ENCODE measurements at places on chromosomes 4 and X.

DNA sequence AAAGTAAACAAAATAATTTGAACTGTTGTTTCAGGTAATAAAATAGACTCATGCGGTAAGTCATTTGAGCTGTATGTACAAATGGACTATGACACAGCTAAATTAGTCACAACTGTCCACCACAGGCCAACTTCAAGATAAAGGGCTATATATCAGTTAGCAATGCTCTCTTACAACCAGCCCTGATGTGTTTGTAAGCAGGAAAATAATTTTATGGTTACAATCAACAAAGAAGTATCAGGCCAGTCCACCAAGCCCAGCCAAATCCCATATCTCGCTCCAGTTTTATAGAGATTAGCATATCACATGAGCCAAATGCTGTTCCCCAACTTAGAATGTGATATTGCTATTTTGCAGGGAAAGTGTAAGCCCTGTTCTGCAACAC lies 511 bp upstream of the DUSP21 start:
- DNase-seq = no peak

- no peak for DNase-seq
Observed at GRCh38 chr4:70660106-70660505, 6.2 kb downstream of the JCHAIN start.

- no peak for DNase-seq
Observed at GRCh38 chr4:23819041-23819511, 70.8 kb downstream of the PPARGC1A start.

DNA sequence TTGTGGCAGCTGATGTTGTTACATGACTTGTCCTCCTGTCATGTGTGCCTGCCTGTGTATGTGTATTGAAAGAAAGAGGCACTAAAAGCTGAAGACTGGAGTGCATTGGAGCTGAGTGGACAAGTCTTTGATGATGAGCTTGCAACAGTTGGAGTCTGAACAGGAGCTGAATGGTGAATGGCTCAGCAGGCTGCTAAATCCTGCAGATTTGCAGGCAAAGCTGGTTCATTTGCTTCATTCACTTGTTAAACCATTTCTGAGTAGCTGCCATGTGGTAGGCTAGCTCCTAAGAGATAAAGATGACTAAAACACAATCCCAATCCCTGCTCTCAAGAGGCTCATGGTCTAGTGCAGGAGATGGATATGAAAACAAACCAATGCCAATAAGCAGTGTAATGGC lies 217.3 kb downstream of the CHRDL1 start:
- DNase-seq = no peak

- no peak for DNase-seq
Observed at GRCh38 chrX:153061732-153062131, 5.5 kb downstream of the PNMA3 start.

- DNase-seq = no peak
Observed at GRCh38 chr4:108982402-108983185, 219.7 kb upstream of the ETNPPL start.

DNA sequence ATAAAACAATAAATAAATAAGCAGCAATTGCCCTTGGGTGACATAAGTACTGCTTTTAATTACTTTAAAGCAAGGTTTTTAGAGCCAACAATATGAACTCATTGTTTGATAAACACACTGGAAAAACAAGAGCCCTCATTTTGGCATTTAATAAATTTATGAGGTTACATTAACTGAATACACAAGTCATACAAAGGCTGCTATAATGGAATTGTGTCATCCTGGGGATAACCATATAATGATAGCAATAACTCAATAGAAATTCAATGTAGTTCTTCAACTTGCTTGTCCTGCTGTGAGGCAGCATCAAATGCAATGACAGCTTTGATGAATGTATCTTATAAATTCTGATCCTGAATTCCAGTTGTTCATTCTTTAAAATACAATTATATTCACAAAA lies 1512.5 kb downstream of the STIM2 start:
- no peak for DNase-seq

DNA sequence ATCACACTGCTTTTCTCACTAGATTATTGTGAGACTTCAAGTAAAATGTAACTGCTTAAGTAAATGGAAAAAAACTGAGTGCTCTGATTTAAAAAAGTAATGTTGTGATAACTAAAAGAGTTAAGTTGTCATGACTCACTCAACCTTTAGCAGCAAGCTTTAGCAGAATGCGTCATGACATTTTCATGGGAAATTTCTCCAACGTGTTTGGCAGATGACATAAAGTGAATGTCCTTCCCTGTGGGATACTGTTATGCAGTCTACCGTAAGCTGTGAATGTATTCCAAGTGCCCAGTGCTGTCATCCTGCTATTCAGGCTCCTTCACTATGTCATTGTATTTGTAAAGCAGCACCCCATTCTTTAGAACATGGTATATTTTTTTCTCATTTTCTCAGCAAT lies 136.2 kb downstream of the CPXCR1 start:
- no peak for DNase-seq

All from stimulated activated CD4-positive, alpha-beta T cell treated with anti-CD3 and anti-CD28 coated beads, Interleukin-4, amount 100 ng/mL, for 1 hour (primary cell).